Right ventricle myocardium superior (tissue), 1 donor: ENCODE measurements at places on chromosomes 4 and X. TPM values are rescaled to one million over a fixed set of nuclear protein-coding genes. Genes with fewer than 3 reads are reported as not detected.

ALAS2 gene
- 0.51 TPM for total RNA-seq

PPARGC1A gene
- 82.8 TPM for total RNA-seq

CCKAR gene
- total RNA-seq = not detected

DNA sequence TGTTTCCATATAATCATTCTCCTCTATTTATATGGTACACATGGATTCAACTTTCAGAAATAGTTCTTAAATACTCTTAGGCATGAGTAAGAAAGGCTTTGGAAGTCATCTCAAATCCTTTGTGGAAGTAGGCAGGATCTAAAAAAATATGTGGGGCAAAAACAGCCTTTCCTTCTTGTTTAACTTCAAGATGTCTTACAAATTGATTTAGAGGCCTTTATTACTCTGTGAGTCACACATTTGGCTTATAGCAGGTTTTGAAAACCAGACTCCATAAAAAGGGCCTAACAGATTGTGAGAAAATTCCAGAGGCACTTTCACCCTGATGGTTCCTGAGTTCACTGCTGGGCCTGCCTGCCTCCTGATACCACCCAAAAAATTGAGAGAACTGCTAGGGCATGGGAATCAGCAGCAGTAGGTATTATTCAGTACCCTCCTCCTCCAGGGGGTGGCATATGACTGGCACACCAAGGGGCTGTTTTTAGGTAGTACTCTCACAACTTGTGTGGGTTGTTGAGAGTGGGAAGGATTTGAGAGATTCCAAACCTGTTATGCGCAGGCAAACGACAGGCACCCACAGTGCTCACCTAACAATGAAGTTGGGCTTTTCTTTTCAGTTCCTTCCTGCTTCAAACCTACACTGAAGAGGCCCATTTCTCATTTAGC lies 162.7 kb upstream of the MBNL3 start:
- no peak for DNase-seq

- DNase-seq = no peak
Observed at GRCh38 chr4:113674733-113675132, 86.8 kb downstream of the CAMK2D start.

GRCh38 chrX:131306601-131307000 lies 17.5 kb upstream of the IGSF1 start:
- no peak for DNase-seq

DNA sequence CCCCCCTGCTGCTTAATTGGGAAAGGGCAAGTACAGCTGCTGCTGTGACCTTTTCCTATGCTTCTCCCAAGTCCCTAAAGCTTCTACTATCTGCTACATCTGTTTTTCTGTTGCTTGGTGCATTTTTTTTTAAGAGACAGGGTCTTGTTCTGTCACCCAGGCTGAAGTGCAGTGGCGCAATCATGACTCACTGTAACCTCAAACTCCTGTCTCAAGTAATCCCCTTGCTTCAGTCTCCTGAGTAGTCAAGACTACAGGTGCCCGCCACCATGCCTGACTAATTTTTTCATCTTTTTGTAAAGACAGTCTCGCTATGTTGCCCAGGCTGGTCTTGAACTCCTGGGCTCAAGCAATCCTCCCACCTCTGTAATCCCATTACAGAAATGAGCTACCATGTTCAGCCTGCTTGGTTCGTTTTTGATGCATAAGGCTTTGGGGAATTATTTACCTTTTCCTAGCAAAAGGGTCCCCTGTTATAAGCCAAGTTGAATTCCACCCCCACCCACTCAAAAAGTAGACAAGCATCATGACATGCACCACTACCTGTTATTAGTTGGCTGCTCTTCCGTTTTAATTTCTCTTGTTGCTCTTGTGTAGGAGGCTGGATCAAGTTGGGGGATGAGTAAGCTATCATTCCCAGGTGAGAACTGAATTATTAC lies 39.6 kb downstream of the DGKK start:
- DNase-seq = no peak

DNA sequence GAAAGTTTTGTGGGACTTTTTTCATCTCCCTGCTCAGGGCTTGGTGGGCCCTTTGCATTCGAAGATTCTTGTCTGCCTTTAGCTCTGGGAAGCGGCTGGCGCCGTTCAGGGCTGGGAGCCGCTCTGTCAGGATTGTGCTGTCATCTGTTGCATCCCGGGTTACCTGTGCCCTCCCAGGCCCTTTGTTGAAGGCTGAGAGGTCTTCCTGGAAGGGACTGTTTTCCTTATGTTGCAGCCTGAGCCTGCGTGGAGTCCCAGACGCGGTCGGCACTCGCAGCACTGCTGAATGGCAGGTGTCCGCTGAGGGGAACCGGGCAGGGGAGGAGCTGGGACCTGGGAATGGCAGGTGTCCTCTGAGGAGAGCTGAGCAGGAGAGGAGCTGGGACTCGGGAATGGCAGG lies 15.9 kb downstream of the RGS12 start:
- DNase-seq = peak; percentile 14

GRCh38 chr4:28436191-28437080 lies 1575.8 kb downstream of the STIM2 start:
- DNase-seq = no peak

- DNase-seq = no peak
Observed at GRCh38 chr4:142549248-142549647, 296.9 kb downstream of the INPP4B start.

DNA sequence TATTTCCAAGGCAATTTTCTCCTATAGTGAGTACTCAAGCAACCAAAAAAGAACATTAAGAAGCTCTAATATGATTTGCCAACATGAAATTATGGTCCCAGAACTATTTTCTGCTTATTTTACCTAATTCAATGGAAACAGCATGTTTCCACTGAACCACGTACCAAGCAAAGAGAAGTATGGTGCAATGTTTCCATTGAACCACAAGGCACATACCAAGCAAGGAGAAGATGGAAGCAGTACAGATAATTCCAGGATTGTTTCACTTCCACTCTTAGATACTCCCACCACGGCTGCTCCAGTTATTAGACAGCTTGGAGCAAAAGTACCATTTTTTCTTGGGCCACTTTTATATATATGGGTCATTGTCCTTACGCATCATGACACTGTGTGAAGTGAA lies 164.9 kb downstream of the RNF150 start:
- DNase-seq = no peak

GRCh38 chr4:24632011-24632410 lies 47.7 kb upstream of the DHX15 start:
- DNase-seq = no peak

DNA sequence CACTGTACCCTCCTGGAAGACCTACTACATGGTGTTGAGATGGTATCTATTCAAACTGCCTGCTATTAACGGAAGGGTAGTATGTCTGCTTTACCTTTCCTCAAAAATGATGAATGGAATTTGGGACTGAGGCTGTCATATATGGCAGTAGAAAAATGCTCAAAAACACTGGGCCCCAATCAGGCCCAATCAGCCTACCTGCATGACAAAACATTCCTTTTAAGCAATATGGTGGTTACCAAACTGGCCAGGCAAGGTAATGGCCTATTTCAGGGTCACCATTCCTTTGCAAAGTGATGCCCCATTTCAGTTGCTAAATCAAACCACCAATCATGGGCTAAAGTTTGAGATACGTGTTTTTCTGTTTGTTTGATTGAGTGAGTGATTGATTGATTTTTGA lies 14.9 kb downstream of the RNF150 start:
- DNase-seq = no peak

GRCh38 chr4:32748498-32748897 lies 2028.3 kb downstream of the PCDH7 start:
- DNase-seq = no peak

DNA sequence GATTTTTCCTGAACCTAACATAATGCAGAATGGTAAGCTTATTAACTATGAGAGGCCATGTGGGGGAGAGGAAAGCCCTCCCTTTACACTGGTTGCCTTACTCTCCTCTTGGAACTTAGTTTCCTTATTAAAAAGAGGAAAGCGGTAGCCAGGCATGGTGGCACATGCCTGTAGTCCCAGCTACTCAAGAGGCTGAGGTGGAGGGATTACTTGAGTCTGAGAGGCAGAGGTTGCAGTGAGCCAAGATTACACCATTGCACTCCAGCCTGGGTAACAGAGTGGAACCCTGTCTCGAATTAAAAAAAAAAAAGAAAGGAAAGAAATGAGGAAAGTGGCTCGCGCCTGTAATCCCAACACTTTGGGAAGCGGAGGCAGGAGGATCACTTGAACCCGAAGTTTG lies 2.0 kb downstream of the FAM47E start:
- DNase-seq = no peak

DNA sequence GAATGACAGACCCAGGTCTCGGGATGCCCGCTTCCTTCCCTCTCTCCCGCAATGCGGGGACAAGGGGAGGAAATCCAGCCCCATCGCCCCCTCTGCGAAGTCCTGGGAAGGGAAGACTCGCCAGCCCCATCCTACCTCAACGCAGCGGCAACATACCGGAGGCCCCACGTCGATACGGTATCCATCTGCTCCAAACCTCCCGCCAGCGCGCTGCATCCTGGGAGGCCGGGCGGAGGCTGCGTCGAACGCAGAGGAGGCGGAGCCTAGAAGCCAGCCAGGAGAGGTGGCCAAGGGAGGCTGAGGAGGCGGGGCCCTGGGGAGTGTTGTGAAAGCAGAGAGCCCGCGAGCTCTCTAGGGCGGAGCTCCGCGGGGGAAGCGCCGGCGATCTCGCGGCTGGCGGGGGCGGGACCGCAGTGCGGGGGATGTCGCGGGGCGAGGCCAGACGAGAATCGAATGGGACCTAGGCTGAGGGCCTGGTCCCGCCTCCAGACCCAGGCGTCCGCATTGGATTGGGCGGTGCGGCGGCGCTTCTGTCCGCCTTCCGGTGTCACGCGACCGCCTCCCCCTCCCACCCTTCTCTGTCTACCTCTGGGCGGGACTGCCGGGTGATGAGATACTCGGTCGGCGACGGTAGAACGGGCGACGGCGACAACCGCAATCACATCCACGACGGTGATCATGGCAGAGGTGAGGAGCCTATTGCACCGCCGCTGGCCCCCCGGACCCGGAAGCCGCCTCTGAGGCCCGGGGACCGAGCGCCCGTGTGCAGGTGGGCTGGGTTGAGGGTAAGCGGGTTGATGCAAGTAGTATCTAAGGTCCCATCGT lies at the start of the genes FANCB and MOSPD2:
FANCB (minus strand) TSS at position 219 of the 825 bp plus-strand sequence. CDS start 7,559 bp downstream, outside the sequence.
MOSPD2 (plus strand) TSS at position 571 of the 825 bp plus-strand sequence; CDS start at position 679, 108 bp downstream.
- peak; percentile 96 for DNase-seq
